ENCODE measurements at places on chromosomes 2 and 18.

- DNase-seq: no peak
Observed at GRCh38 chr2:62144689-62145477, 51.0 kb upstream of the B3GNT2 start.

GRCh38 chr2:127098711-127099110 is 8.2 kb downstream of the BIN1 start:
- DNase-seq: no peak

GRCh38 chr2:185919155-185919554 is 180.6 kb downstream of the FSIP2 start:
- no peak for DNase-seq

DNA sequence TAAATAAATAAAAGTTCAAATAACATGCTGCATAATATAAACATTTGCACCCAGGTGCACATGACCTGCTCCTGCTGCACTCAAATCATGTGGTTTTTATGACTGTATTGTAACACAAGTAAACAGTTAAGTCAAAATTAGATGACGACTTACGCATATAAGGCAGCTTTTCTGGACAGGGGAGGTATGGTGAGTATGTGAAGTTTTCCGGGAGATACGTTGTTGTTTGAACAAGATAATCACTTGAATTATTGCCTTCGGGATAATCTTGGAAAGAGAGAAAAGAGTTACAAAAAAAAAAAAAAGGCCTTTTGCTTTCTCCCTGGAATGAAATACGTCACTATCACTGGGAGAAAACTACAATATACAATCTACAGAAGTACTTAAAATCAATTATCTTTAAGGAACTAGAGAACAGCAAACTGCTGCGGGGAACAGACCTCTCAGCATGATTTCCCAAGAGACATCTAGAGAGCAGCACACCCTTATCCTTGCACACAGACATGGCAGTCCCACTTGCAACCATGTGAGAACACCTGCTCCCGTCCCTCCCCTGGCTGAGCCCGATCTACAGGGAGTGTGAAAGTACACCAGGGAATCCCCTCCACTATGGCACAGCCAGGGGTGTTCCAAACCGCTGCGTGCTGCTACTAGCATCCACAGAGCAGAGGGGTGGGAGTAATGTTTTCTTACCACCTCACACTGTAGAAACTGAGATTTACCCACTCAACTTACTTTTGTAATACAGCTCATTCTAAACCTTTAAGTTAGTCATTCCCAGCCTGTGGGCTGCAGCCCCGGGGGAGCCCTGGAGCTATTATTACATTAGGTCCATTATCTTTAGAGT is 26.3 kb downstream of the B4GALT6 start:
- DNase-seq: peak; percentile 74

- DNase-seq: no peak
Observed at GRCh38 chr2:120745420-120746111, 9.9 kb downstream of the GLI2 start.

- no peak for DNase-seq
Observed at GRCh38 chr2:223008956-223009355, 43.0 kb upstream of the KCNE4 start.

DNA sequence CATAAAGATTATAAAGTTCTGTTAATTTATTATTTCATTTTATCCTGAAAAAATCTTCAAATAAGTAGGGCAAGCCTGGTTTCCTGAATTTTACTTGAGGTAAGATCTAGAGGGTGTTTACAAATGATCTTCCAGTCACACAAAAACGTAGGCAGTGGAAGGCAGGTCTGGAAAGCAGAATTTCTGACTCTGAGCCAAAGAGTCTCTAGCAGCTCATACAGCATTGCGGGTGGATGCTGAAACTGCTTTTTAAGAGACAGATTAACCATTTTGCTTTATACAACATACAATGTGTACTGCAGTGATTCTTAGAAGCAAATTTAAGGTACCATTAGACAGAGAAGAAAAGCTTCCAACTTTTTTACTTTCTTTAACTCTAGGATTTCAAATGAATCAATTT is 117.0 kb downstream of the FTCDNL1 start:
- DNase-seq: no peak

- DNase-seq: no peak
Observed at GRCh38 chr2:136020831-136021230, 35.4 kb upstream of the DARS1 start.

- DNase-seq: no peak
Observed at GRCh38 chr18:12449051-12449785, 41.5 kb downstream of the PRELID3A start.

DNA sequence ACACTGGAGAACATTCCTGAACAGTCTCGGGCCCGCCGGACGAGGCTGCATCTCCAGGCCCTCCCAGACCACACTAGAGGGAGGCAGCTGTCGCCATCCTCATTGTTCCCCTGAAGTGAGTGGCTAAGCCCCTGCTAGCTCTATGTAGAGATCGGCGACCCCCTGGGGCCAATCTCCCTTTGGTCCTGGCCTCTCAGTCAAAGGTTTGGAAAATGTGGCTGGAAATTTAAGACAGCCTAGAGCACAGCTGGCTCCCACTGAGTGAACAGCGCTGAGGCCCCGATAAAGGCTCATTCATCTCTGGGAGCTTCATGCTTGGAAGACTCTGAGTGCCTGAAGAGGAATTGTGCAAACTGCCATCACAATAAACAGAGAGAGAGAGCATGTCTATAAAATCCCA is 360.3 kb downstream of the CLIP4 start:
- no peak for DNase-seq

DNA sequence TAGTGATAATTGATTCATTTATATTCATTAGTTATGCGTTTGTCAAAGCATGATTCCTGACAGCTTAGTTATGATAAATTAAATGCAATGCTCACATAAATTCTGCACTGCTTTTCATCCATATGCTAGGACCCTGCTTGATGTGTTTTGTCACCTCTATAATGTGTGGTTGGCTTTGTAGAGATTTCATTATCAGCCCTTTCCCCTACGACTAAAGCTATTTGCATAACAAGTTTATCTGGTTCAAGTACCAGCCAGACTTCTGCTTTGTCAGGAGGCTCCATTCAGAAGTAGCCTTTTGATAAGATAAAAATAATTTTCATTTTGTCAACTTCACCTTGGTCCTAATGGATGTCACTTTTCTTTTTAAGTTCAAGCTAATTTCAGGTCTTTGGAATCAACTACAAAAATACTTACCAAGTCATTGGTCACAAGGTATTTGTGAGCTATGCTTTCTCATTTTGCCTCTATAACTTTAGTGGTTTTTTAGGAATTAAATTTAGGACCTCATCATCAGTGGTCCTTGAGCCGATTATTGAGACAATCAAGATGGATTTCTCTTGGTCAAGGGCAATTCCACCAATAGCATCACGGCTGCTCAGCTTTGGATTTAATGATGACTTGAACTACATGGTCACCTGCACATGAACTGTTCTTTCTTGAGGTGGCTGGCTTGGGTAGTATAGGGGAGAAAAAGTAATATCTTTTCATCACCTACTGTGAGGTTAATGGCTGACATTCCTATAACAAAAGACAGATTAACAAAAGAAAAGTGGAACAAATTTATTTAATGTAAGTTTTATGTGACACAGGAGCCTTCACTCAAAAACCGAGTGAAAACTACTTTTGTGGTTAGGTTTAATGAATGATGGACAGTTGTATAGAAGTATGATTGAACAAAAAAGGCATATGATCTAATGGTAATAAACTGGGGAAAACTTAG is 162.1 kb downstream of the MYO3B start:
- DNase-seq: no peak

GRCh38 chr2:200985799-200986198 is 22.3 kb upstream of the ORC2 start:
- no peak for DNase-seq

DNA sequence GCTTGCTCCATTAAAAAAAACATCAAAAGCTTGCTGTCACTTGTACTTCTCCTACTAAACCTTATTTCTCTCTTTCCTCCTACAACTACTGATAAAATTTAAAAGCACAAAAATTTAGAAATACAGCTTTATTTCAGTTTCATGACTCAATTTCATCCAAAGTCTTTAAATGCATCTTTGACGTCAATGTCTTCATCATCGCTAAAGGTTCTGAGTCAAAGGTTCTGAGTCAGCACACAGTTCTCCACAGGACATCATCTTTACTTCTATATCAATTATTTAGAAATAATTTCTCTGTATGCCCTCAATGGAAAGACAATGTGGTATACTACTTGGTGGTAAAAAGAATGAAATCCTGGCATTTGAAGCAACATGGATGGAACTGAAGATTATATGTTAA is 163.9 kb upstream of the DNMT3A start:
- no peak for DNase-seq

GRCh38 chr2:128983094-128983493 is 664.4 kb upstream of the HS6ST1 start:
- DNase-seq: no peak

GRCh38 chr18:22228976-22229375 is 59.6 kb downstream of the GATA6 start:
- no peak for DNase-seq

GRCh38 chr2:240972636-240973521 is 25.5 kb upstream of the SNED1 start:
- no peak for DNase-seq

GRCh38 chr18:8288472-8289195 is 320.6 kb upstream of the RAB12 start:
- no peak for DNase-seq

DNA sequence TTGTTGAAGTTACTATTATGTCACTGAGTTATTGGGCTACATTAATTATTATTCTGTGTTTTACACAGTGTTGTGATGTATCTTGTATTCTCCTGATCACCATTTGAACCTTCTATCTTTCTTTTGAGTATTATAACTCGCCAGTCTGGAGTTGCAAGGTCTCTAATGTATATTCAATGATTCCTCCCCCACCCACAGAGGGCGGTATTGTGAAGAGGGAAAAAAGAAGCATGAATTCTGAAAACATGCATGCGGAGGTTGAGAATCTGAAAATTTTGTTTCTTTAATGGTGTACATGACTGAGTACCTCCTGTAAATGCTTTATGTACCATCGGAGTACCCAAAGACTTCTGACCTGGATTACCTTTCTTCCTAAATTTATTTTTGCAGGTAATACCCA is 266.6 kb downstream of the NR4A2 start:
- DNase-seq: no peak

GRCh38 chr2:200602584-200602983 is 16.8 kb downstream of the AOX1 start:
- DNase-seq: no peak

- peak; percentile 68 for DNase-seq
Observed at GRCh38 chr18:54222922-54223567, 1.4 kb downstream of the MBD2 start.

GRCh38 chr2:69054431-69054830 is 41.5 kb downstream of the ANTXR1 start:
- peak; percentile 11 for DNase-seq

GRCh38 chr2:198639580-198639979 is 818.2 kb downstream of the SATB2 start:
- no peak for DNase-seq

DNA sequence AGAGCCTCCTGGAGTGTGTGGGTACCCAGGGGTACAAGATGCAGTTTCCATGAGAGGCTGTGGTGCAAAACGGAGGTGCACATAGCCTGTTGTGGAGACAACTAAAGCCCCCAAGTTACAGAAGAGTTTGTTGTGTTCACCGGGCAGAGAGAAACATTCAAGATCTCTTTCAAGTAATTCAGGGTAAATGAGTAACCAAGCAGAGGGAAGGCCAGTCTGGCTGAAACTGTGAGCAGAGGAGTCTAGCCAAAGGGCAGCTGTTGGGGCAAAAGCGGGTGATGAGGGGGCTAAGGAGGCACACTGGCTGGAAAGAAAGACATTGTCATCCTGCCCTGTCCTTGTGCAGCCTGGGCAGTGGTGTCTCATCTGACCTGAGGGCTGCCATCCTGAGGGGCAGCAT is 52.0 kb downstream of the CXCR4 start:
- DNase-seq: no peak

DNA sequence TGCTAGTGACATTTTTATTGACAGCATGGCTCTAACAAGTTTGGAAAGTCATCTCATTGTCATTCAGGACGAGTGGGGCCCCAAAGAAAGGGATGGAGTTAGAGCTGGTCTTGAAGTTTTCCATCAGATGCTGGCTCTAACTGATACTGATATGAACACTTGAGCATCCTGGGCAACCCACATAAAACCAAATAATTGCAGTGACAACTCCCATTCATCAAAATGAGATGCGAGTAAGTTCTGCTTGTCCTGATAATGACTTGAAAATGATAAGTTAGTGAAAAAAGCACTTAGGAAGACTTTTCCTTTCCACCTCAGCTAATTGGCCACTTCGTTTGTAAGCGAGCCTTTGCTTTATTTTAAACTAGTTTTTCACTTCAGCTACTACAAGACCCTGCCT is 147.6 kb downstream of the SP3 start:
- no peak for DNase-seq

GRCh38 chr2:69572641-69573040 is 70.9 kb downstream of the AAK1 start:
- no peak for DNase-seq

DNA sequence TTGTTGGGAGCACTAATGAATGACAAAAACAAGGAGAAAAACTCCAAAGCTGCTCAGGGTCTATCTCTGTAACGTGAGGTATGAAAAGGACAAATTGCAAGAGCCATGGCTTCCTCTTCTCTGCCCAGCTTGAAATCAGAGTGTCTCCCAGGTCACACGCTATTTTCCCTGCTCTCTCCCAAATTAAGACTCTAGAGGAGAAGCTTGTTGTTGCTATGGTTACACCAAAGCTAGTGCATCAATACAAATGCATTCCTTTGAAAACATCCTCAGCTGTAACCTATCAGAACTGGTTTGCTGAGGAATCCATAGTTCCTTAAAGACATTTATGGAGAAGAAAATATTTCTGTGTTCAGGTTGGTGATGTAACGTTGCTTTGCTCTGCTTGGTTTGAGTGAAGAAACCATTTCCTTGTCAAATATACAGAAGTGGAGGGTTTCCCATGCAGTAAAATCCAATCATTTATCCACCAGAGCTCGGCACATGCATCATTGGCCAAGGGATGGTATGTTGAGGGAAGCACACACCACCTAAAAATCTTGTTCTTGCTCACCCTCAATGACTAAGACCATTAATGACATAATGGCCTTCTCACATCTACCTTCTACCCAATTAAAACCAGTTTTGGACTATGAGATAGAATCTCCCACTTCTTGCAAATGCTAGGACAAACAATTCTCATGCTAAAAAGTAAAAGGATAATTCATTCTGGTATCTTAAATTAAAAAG is 2135.6 kb upstream of the CELF4 start:
- DNase-seq: no peak

GRCh38 chr2:181959508-181959907 is 26.1 kb upstream of the PPP1R1C start:
- DNase-seq: no peak

GRCh38 chr2:211837706-211838105 is 700.9 kb downstream of the ERBB4 start:
- no peak for DNase-seq

DNA sequence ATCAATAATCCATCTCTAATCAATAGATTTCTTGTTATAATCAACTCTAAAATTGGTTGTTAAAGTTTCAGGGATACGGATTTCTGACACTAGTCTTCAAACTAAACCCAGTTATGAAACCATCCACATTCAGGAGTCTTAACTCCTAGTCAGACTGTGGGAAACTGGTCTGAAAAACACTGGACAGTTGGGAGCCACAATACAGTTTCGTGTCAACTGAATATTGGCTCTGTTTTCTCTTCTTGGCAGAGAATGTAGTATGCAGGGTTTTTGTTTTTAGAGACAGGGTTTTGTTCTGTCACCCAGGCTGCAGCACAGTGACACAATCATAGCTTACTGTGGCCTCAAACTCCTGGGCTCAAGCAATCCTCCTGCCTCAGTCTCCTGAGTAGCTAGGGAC is 123.1 kb downstream of the RTTN start:
- no peak for DNase-seq

GRCh38 chr2:38076710-38077430 is 919 bp upstream of the CYP1B1 start:
- DNase-seq: peak; percentile 87

Measured in activated CD4-positive, alpha-beta memory T cell treated with anti-CD3 and anti-CD28 coated beads for 36 hours (primary cell).